SK-N-SH (cell line): ENCODE measurements at places on chromosomes 13 and 19. TPM values are rescaled to one million over a fixed set of nuclear protein-coding genes. Genes with fewer than 3 reads are reported as not detected.
A peak's percentile ranks its signal among the peaks of the same experiment; 100 is the strongest.

Gene IRS2
- polyA plus RNA-seq = 5.2 and 7.0 TPM in 2 replicates

Gene UPF3A
- 63.2 and 74.4 TPM in 2 replicates for polyA plus RNA-seq

Gene PABPC3
- polyA plus RNA-seq = 0.02 and 0.03 TPM in 2 replicates

Gene FGF21
- not detected in 2 replicates for polyA plus RNA-seq

Gene SPIB
- polyA plus RNA-seq = not detected in 2 replicates

Gene IER2
- polyA plus RNA-seq = 55.7 and 115 TPM in 2 replicates

Gene OR1I1
- polyA plus RNA-seq = not detected in 2 replicates

Gene YJEFN3
- polyA plus RNA-seq = 7.2 and 7.5 TPM in 2 replicates

- H3K27me3 ChIP-seq = no peaks in the 10 kb centered on the region
- H3K4me3 ChIP-seq = no peak overlapping the region
- no peak for DNase-seq
- peaks cover 9% of the 10 kb centered on the region; the same call in 1 of the 2 replicates for H3K4me1 ChIP-seq
- no peak overlapping the region for H3K27ac ChIP-seq
These were observed 2.5 kb upstream of the GARIN5A start for GRCh38 chr19:50478901-50479715.

- H3K4me3 ChIP-seq = no peak overlapping the region
- no peak overlapping the region for H3K27ac ChIP-seq
- DNase-seq = no peak
- no peaks in the 10 kb centered on the region for H3K36me3 ChIP-seq
- H3K27me3 ChIP-seq = no peaks in the 10 kb centered on the region
These were observed 293.2 kb downstream of the EFNB2 start for GRCh38 chr13:106241974-106242953.

DNA sequence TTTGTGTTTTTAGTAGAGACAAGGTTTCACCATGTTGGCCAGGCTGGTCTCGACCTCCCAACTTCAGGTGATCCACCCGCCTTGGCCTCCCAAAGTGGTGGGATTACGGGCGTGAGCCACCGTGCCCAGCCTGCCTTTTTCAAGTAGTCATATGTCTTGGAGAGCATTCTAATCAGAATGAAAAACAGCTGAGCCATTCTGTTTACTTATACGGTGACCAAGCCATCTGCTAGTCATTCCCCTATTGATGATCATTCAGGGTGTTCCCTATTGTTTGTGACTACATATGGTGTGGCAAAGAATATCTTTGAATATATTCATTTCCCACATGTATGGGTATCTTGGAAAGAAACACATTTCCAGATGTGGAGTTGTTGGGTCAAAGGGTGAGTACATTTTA, 17.2 kb downstream of the BLOC1S3 start:
- H3K4me1 ChIP-seq = no peaks in the 10 kb centered on the region
- no peaks in the 10 kb centered on the region for H3K36me3 ChIP-seq
- no peaks in the 10 kb centered on the region for H3K27me3 ChIP-seq
- H3K27ac ChIP-seq = no peak overlapping the region

DNA sequence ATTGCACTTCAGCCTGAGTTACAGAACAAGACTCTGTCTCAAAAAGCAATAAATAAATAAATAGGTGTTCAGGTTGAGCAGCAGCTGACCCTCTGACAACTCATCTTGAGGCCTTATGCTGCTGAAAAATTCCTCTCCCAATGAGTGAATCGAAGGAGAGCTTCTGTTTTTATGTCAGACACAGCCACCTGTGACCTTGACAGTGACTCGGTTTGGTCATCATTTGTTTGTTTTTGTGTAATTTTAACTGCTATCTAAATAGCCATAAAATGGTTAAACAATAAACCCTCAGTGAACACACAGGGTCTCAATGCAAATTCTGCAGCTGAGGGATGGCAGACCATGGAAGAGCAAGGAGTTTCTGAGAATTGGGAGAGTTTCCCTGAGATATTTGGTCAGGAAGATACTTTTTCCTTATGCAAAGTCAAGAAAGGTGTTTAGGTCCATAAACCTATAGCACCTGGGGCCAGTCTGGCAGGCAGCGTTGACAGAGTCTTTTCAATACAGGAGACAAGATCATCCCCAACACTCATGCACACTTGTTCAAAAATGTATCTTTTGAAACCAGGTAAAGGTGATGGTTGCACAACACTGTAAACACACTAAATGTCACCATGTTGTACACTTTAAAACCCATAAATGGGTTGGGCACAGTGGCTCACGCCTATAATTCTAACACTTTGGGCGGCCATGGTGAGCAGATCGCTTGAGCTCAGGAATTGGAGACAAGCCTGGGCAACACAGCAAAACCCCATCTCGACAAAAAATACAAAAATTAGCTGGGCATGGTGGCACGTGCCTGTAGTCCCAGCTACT, 16.6 kb upstream of the SLC25A30 start:
- H3K4me3 ChIP-seq = no peak overlapping the region
- DNase-seq = no peak
- H3K27me3 ChIP-seq = no peaks in the 10 kb centered on the region
- H3K36me3 ChIP-seq = no peaks in the 10 kb centered on the region
- H3K27ac ChIP-seq = no peak overlapping the region
- no peaks in the 10 kb centered on the region for H3K4me1 ChIP-seq

GRCh38 chr13:23325191-23325590, 108.3 kb downstream of the SACS start:
- no peaks in the 10 kb centered on the region for H3K27me3 ChIP-seq
- peaks cover 4% of the 10 kb centered on the region for H3K4me1 ChIP-seq
- peaks cover 12% of the 10 kb centered on the region for H3K36me3 ChIP-seq
- no peak overlapping the region for H3K27ac ChIP-seq
- DNase-seq = no peak

DNA sequence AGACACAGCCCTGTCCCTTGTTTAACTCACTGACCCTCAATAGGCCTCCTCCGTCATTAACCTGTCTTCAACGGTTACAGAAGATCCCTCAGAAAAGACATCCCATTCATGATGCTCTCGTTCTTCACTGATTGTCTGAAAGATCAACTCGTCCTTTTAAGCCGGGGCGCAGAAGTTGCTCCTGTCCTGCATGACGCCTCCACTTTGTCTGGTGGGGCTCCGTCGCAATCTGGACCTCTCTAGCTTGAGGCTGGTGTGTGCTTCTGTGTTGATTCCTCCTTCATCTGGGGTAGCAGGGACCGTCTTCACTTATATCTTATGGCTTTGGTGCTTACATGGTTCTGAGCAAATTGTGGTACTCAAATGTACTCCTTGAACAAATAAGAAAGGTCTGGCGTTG, 766.0 kb upstream of the PCDH9 start:
- DNase-seq = no peak
- H3K27ac ChIP-seq = no peak overlapping the region
- H3K36me3 ChIP-seq = no peaks in the 10 kb centered on the region
- no peak overlapping the region for H3K4me3 ChIP-seq
- no peaks in the 10 kb centered on the region for H3K4me1 ChIP-seq
- H3K27me3 ChIP-seq = no peaks in the 10 kb centered on the region

DNA sequence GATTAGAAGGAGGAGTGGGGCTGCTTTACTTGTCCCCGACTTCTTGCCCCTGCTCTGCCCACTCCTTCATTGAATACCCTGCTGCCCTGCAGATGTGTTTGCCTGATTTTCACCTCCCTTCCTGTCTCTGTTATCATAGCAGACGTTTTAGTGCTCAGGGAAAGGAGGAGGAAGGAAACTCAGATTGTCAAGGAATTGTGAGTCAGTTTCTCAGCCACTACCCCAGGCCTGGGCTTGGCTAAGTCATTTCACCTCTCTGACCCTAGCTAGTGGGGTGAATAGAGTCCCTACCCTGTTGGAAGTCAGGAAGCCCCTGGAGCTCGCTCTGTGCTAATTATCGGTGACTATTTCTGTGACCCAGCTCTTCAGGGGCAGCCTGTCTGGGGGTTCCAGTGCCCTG, 3.9 kb downstream of the BCKDHA start:
- H3K36me3 ChIP-seq = no peaks in the 10 kb centered on the region
- DNase-seq = no peak
- no peak overlapping the region for H3K4me3 ChIP-seq
- H3K4me1 ChIP-seq = 0 out of 2 replicates have a peak, but pooled peaks cover 5% of the 10 kb centered on the region
- H3K27me3 ChIP-seq = no peaks in the 10 kb centered on the region

DNA sequence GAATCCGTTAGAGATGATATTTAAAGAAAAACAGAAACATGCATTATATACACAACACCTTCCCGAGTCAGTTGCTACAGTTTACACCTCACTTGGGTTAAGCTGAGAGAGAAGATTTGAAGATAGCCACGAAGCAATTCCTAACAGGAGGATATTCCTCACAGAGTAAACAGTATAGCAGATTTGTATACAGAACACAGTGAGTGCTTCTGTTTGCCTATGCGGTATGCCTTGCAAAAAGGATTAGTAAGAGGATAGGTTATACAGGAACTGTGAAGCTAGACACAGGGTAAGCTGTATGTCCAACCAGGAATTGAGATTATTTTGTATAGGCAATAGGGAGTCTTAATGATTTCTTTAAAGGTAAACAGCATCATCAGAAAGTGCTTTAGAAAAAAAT, 471.8 kb downstream of the LIG4 start:
- H3K36me3 ChIP-seq = no peaks in the 10 kb centered on the region
- H3K4me3 ChIP-seq = no peak overlapping the region; the same call in 1 of the 2 replicates
- H3K27me3 ChIP-seq = no peaks in the 10 kb centered on the region
- no peak for DNase-seq
- peak overlapping the region; percentile 71 for H3K27ac ChIP-seq

GRCh38 chr19:2618611-2619010, 83.9 kb downstream of the GNG7 start:
- no peaks in the 10 kb centered on the region for H3K27me3 ChIP-seq
- no peaks in the 10 kb centered on the region for H3K36me3 ChIP-seq
- H3K27ac ChIP-seq = no peak overlapping the region
- DNase-seq = no peak
- no peak overlapping the region for H3K4me3 ChIP-seq
- 0 out of 2 replicates have a peak, but pooled peaks cover 3% of the 10 kb centered on the region for H3K4me1 ChIP-seq

GRCh38 chr13:48074006-48074405, 20.9 kb downstream of the MED4 start:
- H3K4me1 ChIP-seq = no peaks in the 10 kb centered on the region
- no peaks in the 10 kb centered on the region for H3K27me3 ChIP-seq
- no peak overlapping the region for H3K4me3 ChIP-seq
- DNase-seq = no peak

DNA sequence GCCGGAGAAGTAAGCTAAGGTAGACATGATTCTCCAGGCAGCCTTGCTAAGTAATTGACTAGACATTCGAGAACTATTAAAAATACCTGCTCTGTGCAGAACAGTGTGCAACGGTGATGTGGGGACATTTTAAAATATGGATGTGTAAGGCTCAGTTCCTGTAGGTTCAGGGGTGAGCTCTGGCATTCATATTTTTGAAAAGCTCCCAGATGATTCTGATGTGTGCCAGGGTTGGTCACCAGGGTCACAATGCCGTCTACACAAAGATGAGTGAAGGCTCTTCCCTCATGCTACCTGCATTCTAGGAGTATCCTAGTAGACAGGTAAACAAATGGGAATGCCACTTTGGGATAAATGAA, 702 bp upstream of the EPSTI1 start:
- H3K4me1 ChIP-seq = no peaks in the 10 kb centered on the region
- H3K4me3 ChIP-seq = no peak overlapping the region
- H3K27me3 ChIP-seq = no peaks in the 10 kb centered on the region
- H3K36me3 ChIP-seq = no peaks in the 10 kb centered on the region
- DNase-seq = no peak

DNA sequence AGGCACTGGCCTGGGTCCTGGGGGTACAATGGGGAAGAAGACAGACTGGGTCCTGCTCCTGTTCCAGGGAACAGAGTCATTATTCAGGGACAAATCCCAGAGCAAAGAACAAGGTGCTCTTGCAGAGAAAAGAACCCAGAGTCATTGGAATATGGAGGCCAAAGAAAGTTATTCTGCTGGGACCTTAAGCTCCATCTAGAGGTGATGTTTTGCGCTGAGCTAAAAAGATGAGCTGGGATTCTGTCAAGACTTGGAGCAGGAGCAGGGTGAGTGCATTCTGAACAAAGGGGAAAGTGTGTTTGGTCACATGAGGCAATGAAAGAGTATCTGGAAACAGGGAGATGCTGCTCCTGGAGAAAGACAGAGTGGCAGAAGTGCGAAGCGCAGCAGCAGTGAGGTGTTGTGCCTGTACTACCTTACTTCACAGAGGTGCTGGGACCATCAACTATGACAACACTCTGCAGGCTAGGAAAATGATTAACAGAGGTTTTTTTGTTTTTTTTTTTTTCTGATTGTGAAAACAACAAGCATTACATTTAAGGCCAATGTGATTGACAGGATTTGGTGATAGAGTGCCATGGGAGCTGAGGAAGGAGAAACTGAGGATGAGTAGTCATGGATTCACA, 95.3 kb upstream of the TNFSF11 start:
- H3K27ac ChIP-seq = no peak overlapping the region
- H3K27me3 ChIP-seq = no peaks in the 10 kb centered on the region
- H3K4me1 ChIP-seq = no peaks in the 10 kb centered on the region

- H3K27me3 ChIP-seq = no peaks in the 10 kb centered on the region
- H3K27ac ChIP-seq = no peak overlapping the region
- peak; percentile 75 for DNase-seq
- H3K36me3 ChIP-seq = no peaks in the 10 kb centered on the region
- H3K4me3 ChIP-seq = no peak overlapping the region
These were observed 71.5 kb downstream of the KCTD15 start for GRCh38 chr19:33868076-33868735.

DNA sequence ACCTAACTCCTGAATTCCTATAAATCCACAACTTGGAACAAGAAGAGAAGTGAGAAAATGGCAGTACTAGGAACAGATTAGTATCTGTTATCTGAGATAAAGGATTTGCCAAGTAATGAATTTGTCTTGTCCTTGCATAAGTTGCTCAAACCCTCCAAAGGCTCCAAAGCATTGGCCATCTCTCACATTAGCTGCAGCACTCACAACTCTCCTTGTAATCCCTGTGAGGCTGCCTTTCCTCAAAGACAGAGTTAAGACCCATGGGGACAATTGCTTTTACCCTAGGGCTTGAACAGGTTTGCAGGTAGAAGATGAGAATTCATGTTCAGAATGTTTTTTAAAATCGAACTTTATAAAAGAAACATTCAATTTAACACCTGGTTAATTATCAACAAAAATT, 1702.2 kb downstream of the EFNB2 start:
- H3K27ac ChIP-seq = no peak overlapping the region
- no peak for DNase-seq
- H3K27me3 ChIP-seq = no peaks in the 10 kb centered on the region
- H3K36me3 ChIP-seq = no peaks in the 10 kb centered on the region

DNA sequence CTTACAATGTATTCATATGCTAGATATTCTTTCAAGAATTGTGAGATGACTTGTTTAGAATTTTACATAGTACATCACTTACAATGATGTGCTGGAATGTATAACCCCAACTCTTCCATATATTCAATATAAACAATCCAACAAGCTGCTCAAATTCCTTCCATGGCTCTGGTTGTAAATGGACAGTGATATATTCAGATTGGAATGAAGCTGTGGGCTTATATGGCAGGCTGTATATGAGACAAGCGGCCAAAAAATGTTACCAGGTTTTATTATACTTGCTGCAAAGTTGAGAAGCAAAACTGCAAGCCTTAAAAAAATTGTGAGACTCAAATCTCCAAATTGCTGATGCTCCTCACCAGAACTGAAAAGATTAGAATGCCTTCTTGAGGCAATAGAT, 83.6 kb upstream of the KLF12 start:
- H3K27ac ChIP-seq = no peak overlapping the region; the same call in 1 of the 2 replicates
- no peaks in the 10 kb centered on the region for H3K27me3 ChIP-seq
- DNase-seq = no peak

- H3K36me3 ChIP-seq = no peaks in the 10 kb centered on the region
- H3K27me3 ChIP-seq = no peaks in the 10 kb centered on the region
These were observed 5.0 kb upstream of the BICRA start for GRCh38 chr19:47603706-47604565.

- H3K4me3 ChIP-seq = no peak within 1 kb of the TSS
- H3K27ac ChIP-seq = no peak within 1 kb of the TSS
- no peaks in the 10 kb centered on the region for H3K27me3 ChIP-seq
- no peaks in the 10 kb centered on the region for H3K4me1 ChIP-seq
- no peak for DNase-seq
These were observed at the start of gene OSCAR for GRCh38 chr19:54100561-54100960. Gene OSCAR (minus strand): TSS chr19:54100803. CDS start chr19:54100792, 11 bp downstream.
